ENCODE measurements at places on chromosomes 2 and 18. TPM values are rescaled to one million over a fixed set of nuclear protein-coding genes. Genes with fewer than 3 reads are reported as not detected.

- DNase-seq = no peak
These were observed 85.1 kb downstream of the ARL4C start for GRCh38 chr2:234411793-234412192.

DNA sequence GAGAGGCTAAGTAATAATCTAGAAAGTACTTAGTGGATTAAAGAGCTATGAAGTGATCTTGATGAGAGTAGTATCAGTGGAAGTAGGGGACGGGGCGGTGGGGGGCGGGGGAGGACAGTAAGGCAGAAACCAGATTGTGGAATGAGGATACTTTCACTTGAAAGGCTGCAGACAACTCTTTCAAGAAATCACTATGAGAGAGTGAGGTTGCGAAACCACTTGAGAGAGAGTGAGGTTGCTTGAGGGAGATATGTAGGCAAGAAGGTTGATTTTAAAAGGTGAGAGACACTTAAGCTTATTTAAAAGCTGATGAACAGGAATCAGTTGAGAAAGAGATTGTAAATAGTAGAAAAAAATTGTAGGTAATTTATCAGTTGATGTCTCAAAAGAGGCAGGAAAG lies 3.8 kb downstream of the ZNF397 start:
- no peak for DNase-seq

GRCh38 chr2:63861220-63861822 lies 19.6 kb downstream of the UGP2 start:
- peak; percentile 18 for DNase-seq

DNA sequence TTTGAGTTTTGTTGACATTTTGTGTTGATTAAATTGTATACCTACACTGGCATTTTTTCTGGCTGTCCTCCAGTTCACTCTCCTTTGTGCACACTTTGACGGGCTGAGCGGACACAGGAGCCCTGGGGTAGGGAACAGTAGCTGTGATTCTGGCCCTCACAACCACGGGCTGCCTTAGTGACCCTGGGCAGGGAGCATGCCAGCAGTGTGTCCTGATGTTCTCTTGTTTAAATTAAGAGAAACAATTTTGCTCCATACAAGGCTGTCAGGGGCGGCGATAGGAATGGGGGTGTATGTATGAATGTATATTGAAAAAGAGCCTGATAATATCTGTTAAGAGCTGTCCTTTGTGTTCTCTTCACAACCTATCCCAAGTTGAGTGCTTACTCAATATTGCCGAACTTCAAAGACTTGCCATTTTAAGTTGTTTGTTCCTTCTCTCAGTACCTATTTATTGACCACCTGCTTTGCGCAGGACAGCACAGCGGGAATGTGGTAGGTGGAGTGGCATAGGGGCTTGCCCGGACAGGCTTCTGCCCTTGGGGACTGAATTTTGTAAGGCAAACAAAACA lies 103.7 kb upstream of the EML6 start:
- no peak for DNase-seq

FBLN7 gene
- total RNA-seq = 12.9 TPM

KHK gene
- total RNA-seq = 8.0 TPM
